ENCODE measurements at places on chromosomes 2 and 18. TPM values are rescaled to one million over a fixed set of nuclear protein-coding genes. Genes with fewer than 3 reads are reported as not detected.

The MARCHF4 gene
- total RNA-seq, result 2.7 TPM

The ST8SIA5 gene
- total RNA-seq, result 1.2 TPM

The PEX13 gene
- total RNA-seq, result 42.2 TPM

The MCFD2 gene
- 228 TPM for total RNA-seq

The DCC gene
- total RNA-seq, result not detected

The IL36RN gene
- not detected for total RNA-seq

The CFC1B gene
- total RNA-seq, result not detected

The IL1A gene
- not detected for total RNA-seq

The BCL11A gene
- total RNA-seq, result 0.13 TPM

The GKN1 gene
- not detected for total RNA-seq

The TTN gene
- 5.5 TPM for total RNA-seq

The LIPG gene
- 0.19 TPM for total RNA-seq

The NETO1 gene
- not detected for total RNA-seq

The MCEE gene
- 10.6 TPM for total RNA-seq

The CSRNP3 gene
- total RNA-seq, result 1.4 TPM

The ANKRD53 gene
- 0.11 TPM for total RNA-seq

The LRP2 gene
- total RNA-seq, result not detected

The ARHGAP15 gene
- total RNA-seq, result 0.11 TPM

The UGT1A7 gene
- total RNA-seq, result not detected

The DSG1 gene
- not detected for total RNA-seq

The SERPINB13 gene
- total RNA-seq, result not detected

The AGAP1 gene
- 14.8 TPM for total RNA-seq

The PARD3B gene
- 2.8 TPM for total RNA-seq

The ANKRD30BL gene
- total RNA-seq, result not detected

The SGO2 gene
- 43.1 TPM for total RNA-seq

The CIB4 gene
- total RNA-seq, result not detected

The POTEI gene
- not detected for total RNA-seq

The HSPE1 gene
- total RNA-seq, result 212 TPM

The ALPI gene
- not detected for total RNA-seq

The SLC5A7 gene
- not detected for total RNA-seq

The INPP4A gene
- total RNA-seq, result 13.9 TPM

The FSHR gene
- not detected for total RNA-seq

The YES1 gene
- 112 TPM for total RNA-seq

The CCL20 gene
- total RNA-seq, result 2.3 TPM

The CD207 gene
- total RNA-seq, result not detected

The HAAO gene
- total RNA-seq, result not detected

The ARL6IP6 gene
- total RNA-seq, result 51.7 TPM

The REG1B gene
- not detected for total RNA-seq

The DUSP19 gene
- total RNA-seq, result 2.8 TPM

The MROH2A gene
- total RNA-seq, result not detected

The PMAIP1 gene
- total RNA-seq, result 15.7 TPM

The SERPINB4 gene
- not detected for total RNA-seq

The SPC25 gene
- 34.6 TPM for total RNA-seq
